ENCODE measurements at places on chromosomes 12 and 14.

GRCh38 chr12:12032851-12033797, 37.6 kb upstream of the BCL2L14 start:
- DNase-seq: peak; percentile 74

DNA sequence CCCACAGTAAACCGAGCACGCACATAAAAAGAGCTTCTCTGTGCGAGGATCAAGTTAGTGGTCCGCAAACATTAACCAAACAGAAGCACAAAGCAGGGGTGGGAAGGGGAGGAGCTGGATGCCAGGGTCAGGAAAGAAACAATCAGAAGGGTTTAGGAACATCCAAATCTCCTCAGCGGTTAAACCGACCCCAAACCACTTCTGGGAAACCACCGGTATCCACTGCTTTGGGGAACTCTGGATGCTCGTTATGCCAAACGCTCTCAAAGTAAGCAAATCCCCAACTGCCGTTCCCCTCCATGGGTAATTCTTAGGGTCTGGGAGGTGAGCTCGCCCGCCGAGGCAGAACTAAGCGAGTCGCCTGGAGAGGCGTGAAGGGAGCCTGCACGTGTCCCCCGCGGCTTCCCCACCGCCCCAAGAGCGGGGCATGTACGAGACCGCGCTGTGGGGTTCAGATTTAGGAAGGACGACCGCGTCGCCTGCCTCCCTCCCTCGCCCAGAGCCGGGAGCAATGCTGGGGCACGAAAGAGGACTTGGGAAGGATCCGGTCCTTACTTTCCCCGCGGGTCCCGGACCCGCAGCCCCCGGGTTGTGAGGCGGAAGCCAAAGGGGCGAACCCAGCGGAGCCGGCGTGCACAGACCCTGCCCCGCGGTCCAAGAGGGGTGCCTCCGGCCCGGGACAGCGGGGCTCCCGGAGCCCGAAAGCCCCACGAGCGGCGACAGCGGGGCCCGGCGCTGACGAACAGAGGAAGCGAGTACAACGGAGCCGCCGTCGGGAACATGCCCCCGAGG, 711 bp downstream of the SBNO1 start:
- peak; percentile 30 for DNase-seq

DNA sequence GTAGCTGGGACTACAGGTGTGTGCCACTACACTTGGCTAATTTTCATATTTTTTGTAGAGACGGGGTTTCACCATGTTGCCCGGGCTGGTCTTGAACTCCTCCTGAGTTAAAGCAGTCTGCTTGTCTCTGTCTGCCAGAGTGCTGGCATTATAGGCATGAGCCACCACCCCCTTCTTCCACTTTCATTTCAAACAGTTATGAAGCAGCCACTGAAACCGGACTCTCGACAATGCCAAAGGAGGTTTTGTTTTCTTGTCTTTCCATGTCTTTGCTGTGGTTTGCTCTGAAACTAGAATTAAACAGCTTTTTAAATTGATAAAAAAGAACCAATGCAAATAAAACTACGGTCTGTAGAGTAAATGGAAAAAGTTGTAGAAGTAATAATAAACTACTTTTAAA, 30.4 kb downstream of the RAP1B start:
- DNase-seq: peak; percentile 52

GRCh38 chr12:6839482-6840201, 1.1 kb upstream of the GNB3 start:
- DNase-seq: no peak

GRCh38 chr14:77848031-77848430, 48.1 kb downstream of the ADCK1 start:
- DNase-seq: no peak

- DNase-seq: no peak
Observed at GRCh38 chr12:26431211-26431610, 235.8 kb downstream of the SSPN start.

GRCh38 chr12:2229661-2230539, 177.1 kb downstream of the CACNA1C start:
- DNase-seq: no peak

GRCh38 chr12:117821480-117822175, 147.2 kb downstream of the KSR2 start:
- DNase-seq: no peak

DNA sequence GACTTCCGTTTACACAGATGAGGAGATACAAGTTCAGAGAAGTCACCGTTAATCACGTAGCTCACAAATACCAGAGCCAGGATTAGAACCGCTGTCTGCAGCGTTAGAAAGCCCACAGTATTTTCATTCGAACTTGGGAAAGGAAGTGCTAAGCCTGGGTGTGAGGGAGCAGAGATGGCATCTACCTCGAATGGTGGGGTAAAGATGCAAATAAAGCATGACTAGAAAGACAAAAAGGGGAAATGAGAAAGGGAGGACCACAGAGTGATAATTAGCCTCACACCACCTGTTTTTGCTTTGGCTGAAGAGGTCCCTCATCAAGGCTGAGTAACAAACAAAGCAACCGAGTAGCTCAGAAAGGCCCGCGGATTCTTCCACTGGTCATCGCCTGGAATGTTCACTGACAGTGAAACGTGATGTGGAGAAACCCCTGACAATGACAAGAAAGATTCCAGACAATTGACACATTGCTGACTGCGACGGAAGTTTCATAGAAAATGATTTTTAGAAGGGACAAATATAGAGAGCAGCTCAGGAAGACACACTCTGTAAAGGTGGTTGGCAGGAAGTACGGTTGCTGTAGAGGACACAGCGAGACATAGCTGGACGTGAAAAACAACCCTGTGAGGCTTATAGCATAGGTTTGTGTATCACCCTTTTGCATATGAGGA, 31.5 kb upstream of the BHLHE41 start:
- DNase-seq: no peak

DNA sequence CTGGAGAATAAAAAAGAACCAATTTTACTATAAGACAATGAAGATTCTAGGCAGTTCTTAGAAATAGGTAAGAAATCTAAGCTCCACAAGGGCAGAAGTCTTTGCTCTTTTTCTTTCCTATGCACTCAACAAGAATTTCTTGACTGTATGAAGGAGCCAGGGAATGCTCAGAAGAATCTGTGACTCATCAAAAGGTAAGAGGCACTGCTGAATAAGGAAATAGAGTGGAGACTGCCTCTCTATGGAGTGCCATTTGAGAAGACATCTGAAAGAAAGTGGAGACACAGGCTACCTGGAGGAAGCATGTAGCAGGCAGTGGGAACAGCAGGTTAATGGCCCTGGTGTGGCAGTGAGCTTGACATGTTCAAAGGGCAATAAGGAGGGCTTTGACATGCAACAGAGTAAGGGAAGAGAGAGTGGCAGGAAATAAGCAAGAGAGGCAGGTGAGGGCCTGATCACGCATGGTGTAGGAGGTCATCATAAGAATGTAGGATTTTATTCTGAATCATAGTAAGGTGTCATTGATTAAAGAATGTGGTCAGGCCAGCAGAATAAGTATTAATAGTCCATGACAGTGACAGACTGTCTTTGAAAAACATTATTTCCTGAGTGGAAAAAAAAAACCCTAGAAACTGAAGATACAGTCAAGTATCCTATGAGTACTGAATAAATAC, 446.7 kb upstream of the GARIN6 start:
- DNase-seq: no peak

DNA sequence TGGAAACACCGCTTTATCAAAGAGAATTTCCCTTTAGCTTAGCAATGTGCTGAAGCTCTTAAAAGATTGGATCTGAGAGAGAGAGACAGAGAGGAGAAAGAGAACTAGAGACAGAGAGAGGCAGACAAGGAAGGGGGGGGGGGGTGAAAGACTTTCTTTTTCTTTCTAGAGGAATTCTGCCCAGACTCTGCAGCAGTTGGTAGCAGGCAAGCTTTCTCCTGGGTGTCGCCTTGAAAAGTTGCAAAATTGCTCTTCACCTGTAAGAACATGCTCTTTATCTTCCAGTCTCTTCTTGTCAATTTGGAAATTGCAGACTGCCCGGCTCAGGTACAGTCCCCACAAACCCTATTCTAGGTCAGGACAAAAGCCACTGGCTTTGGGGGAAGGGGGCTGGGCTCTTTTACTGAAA, 2.9 kb upstream of the OTX2 start:
- DNase-seq: no peak

DNA sequence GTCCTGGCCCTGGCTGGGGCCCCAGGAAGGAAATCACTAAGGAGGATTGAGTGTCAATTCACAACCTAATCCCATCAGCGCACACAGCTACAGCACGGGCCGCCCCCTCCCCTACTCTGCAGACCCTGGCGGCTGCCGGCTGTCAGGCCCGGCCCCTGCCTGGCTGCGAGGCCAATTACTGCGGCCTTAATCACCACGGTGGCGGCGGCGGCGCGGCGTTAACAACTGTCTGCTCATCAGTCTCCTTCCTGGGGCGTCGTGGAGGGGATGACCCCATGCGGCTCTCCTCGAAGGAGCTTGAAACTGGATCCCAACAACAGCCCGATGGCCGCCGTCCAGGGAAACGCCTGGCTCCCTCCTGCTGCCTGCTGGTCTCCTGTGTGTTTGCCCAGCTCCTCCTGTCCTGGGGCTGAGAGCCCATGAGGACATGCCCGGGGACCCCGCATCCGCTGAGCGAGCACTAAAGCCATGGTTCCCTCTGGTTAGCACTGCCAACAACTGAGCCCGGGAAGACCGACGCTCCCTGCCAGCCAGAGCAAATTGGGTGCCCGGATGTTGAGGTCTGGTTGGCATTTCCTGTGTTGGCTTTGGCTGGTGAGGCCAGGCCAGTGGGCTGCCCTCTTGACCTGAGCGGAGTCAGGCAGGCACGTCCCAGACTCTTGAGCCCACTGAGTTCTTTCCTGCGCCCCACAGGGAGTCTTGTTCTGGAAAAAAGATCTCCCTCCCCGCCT, 21.8 kb upstream of the EIF2B2 start:
- no peak for DNase-seq

DNA sequence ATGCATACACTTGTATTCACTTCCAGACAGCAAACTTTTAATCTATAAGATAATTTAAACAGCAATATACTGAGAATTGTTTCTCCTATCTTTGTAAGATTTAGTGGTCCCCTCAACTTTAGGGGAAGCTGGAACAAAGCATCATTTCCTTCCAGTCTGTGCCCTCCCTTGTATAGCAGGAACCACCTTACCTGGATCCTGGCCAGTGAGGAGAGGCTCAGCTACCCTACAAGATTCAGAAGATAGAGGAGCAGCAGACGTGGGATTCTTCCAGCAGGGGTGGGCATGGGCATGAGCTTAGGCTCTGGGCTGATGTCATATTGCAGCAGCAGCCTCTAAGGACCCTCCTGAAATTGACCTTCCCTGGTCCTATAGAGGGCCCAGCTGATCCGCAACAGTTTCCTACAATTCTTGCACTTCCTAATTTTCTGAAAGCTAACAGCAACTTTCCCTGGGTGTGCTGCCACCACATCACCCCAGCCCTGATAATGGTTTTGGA, 21.3 kb downstream of the MOK start:
- no peak for DNase-seq

- DNase-seq: no peak
Observed at GRCh38 chr12:79444089-79444488, 246.7 kb downstream of the PAWR start.

DNA sequence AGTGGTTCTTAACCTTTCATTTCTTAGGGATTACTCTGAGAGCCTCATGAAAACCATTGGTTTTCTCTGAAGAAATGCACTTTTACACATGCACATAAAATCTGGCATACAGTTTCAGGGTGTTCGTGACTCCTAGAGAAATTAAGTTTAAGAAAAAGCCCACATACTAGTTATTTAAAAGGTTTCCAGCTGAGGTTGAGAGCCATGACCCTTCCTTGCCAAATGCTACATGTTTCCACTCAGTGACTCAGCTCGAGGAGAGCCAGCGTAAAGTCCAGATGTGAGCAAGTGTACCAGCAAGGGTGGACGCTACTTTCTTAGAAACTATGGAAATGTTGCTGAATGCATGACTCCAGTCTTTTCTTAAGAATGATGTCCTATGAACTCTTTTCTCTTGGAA, 42.7 kb upstream of the FLRT2 start:
- DNase-seq: no peak

DNA sequence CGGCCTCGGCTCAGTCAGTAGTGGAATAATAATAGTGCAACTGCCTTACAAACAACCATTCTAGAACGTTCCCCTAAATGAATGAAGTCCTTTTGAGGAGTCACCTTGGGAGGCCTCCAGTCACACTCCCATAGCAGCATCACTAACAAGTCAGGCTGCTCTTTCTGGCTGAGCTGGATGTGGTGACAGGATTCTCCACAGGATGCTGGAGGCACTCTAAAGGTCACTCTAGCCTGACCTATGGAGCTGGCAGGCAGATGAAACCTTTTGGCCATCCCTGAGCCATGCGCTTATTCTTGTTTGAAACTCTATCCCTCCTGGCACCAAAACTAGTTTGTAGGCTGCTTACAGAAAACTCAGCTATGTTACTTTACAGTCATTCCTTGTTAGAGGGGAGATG, 17.9 kb upstream of the TFCP2 start:
- DNase-seq: no peak

- no peak for DNase-seq
Observed at GRCh38 chr14:63205044-63205575, 867 bp downstream of the RHOJ start.

- no peak for DNase-seq
Observed at GRCh38 chr14:103056322-103057027, 874 bp downstream of the CDC42BPB start.

GRCh38 chr14:25680934-25681333, 631.0 kb upstream of the STXBP6 start:
- no peak for DNase-seq

DNA sequence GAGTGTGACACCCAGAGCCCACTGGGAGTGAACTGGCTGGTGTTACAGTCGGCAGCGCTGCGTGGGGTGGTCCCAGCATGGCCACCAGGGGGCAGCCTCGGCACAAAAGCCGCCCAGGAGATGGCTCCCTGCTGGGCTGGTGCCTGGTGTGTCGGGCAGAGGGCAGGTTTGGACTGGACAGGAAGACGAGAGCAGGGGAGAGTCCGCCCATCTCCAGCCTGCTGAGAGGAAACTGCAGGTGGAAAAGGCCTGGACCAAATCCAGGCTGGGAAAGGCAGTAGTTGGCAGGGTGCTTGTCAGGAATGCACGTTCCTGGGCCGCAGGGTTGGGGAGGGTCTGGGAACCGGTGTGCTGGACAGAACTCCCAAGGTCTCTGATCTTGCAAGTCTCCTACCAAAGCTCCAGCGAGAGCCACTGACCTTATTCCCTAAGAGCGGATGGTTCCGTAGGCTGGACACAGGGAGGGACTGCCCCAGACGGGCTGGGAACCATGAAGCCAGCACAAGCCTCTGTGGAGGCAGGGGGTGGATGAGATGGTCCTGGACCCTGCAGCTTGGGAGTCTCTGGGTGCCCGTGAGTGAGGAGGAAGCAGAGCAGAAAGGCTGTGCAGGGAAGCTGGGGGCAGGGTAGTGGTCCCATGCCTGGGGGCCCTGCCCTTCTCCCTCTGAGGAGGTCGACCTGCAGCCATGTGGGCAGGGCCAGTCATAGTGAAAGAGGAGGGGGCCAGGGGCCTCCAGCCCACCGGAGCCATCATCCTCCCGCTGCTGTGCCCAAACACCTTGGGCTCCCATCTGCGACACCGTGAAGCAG, 1.8 kb downstream of the AHNAK2 start:
- DNase-seq: peak; percentile 88

- peak; percentile 62 for DNase-seq
Observed at GRCh38 chr14:105059035-105059924, 6.0 kb downstream of the GPR132 start.

DNA sequence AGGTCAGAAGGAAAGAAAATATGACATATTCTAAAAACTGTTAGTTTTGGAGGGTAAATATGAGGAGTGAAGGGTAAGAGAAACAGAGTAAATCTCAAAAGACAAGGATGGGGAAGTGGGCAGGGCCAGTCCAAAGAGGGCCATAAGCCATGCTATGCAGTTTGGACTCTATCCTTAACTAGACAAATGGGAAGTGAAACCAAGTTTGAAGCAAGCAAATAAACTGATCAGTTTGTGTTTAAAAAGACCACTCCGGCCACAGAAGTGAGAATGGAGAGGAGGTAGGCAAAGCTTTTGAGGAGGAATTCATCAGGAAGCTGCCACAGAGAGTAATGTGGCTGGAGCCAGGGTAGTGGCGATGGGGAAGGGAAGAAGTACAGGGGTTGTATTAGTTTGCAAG, 37.5 kb upstream of the DAAM1 start:
- no peak for DNase-seq

Data from CD4-positive, alpha-beta T cell treated with Interleukin-10 for 1 hour (primary cell).